ENCODE measurements at places on chromosomes 12 and 14.

DNA sequence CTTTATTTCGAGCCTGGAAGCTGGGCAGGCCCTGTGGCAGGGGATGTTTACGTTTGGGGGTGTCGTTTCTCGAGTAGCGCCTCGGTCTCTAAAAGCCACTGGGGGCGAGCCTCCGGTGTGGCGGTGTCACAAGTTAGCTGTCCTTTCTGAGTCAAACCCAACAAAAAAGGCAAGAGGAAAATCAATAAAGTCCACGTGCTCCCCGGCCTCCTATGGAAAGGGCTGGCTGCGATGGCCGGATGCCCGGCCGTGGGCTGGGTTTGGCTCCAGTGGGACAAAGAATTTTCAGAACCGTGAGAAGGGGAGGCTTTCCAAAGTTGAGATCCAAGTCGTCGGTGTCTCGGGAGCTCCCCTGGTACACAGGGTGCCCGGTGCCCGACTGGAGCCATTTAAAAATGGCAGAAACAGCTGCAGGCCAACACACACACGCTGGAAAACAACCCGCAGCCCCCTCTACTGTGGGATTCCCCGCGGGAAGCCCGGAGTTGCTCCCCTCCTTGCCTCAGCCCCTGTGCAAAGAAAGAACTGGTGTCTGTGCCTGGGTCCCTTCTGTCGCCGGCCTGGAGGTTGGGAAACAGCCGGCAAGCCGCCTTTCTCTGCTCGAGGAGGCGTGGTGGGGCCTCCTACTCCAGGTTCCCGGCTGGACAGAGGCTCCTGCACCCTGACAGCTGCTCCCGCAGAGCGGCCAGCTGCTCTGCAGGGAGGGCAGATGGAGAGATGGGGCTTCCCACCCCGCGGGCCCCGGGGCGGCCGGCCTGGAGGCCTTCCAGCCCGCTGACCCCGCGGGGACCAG, 1.9 kb downstream of the BCL7A start:
- DNase-seq = peak; percentile 87
- peak overlapping the region; percentile 73 for H3K4me3 ChIP-seq
- H3K36me3 ChIP-seq = no peaks in the 10 kb centered on the region
- H3K27me3 ChIP-seq = peaks cover 4% of the 10 kb centered on the region
- peak overlapping the region; percentile 60 for H3K27ac ChIP-seq
- 0 out of 2 replicates have a peak, but pooled peaks cover 5% of the 10 kb centered on the region for H3K4me1 ChIP-seq

GRCh38 chr12:124109760-124110159, 136.7 kb downstream of the ZNF664 start:
- peak; percentile 34 for DNase-seq
- H3K27me3 ChIP-seq = no peaks in the 10 kb centered on the region
- no peak overlapping the region for H3K4me3 ChIP-seq
- no peak overlapping the region for H3K27ac ChIP-seq
- no peaks in the 10 kb centered on the region for H3K36me3 ChIP-seq

GRCh38 chr14:98498019-98498885, 773.7 kb downstream of the BCL11B start:
- H3K27me3 ChIP-seq = no peaks in the 10 kb centered on the region
- H3K36me3 ChIP-seq = no peaks in the 10 kb centered on the region
- no peaks in the 10 kb centered on the region for H3K4me1 ChIP-seq
- no peak overlapping the region for H3K27ac ChIP-seq
- no peak for DNase-seq
- no peak overlapping the region for H3K4me3 ChIP-seq

DNA sequence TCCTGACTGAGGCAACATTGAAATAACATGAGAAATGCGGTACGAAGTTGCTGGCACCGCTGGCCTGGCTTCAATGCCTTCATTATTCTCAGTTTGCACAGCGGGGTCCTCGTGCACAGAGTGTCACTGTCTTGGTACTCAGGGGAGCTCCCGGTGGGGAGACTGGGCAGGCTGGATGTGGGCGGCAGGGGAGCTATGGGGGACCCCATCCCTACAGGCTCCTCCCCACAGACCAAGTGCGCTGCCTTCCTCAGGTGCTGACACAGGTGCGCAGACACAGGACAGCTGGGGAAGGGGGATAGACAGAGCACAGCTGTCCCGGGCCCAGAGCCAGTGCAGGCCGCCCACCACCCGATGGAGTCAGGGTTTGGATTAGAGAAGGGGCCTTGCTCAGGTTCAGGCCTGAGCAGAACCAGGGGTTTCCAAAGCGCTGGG, 270.1 kb downstream of the ADGRD1 start:
- no peak overlapping the region for H3K4me3 ChIP-seq
- no peaks in the 10 kb centered on the region for H3K27me3 ChIP-seq
- H3K36me3 ChIP-seq = no peaks in the 10 kb centered on the region
- no peak overlapping the region for H3K27ac ChIP-seq

GRCh38 chr12:115421350-115421749, 737.4 kb upstream of the TBX3 start:
- no peak overlapping the region for H3K4me3 ChIP-seq
- no peak overlapping the region for H3K27ac ChIP-seq
- H3K36me3 ChIP-seq = no peaks in the 10 kb centered on the region
- no peaks in the 10 kb centered on the region for H3K27me3 ChIP-seq
- no peak for DNase-seq

DNA sequence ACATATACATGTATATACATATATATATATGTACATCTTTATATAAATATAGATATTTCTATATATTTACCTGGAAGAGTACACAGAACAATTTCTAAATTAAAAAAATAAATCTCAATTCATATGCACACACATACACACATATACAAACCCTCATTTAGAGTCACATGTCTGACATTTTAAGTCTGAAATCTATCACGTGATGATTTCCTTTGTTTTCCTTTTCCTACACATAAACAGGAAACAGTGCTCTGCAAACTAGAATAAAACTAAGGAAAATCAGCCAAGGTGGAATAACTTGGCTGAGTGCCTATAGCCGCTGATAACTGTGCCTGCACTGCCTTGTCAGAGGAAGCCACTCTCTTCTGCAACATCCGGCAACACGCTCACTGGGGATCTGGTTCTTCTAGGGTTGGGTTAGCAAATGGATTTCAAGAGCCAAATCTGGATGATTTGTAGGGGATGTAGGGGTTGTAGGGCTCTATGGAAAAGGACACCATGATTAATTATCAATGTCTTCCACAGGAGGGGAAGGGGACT, 480.7 kb downstream of the TMEM132D start:
- H3K4me3 ChIP-seq = no peak overlapping the region
- no peaks in the 10 kb centered on the region for H3K36me3 ChIP-seq
- H3K27ac ChIP-seq = no peak overlapping the region
- no peaks in the 10 kb centered on the region for H3K27me3 ChIP-seq

- no peak for DNase-seq
- H3K27ac ChIP-seq = peak overlapping the region; percentile 71
- H3K27me3 ChIP-seq = 0 out of 2 replicates have a peak, but pooled peaks cover 5% of the 10 kb centered on the region
- peaks cover 24% of the 10 kb centered on the region for H3K4me1 ChIP-seq
- H3K36me3 ChIP-seq = no peaks in the 10 kb centered on the region
Measured at GRCh38 chr14:88130057-88130432, 125.1 kb downstream of the GPR65 start.

DNA sequence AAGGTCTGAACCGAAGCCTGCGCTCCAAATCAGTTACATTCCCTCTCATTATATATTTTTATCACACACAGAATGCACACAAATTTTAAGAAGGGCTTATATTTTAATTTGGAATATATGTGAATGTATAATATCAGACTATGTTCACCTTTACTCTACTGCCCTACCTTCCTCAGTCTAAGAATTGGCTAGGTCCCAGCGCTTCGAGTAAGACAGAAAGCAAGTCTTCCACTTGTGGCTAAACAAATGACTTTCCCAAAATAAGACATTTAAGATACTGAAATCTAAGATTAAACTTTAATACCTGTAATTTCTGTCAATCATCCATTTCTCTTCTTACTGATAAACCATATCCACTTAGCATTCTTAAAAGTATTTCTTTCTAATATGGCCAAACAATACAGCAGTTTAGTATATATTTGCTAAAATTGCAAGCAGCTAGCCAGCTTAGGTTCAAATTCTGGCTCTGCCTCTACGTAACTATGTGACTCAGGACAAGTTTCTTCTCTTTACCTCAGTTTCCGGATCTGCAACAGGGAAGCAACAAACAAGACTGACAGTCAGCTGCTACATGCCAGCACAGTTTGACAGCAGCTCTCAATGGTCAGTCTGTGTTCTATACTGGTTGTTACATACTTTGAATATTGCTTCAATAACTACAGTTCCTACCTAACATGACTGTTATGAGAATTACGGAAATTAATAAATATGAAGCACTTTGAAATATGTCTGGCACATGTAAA, 2.0 kb downstream of the INTS13 start:
- DNase-seq = no peak
- H3K27me3 ChIP-seq = no peaks in the 10 kb centered on the region
- H3K36me3 ChIP-seq = peaks cover 11% of the 10 kb centered on the region
- peaks cover 37% of the 10 kb centered on the region for H3K4me1 ChIP-seq
- no peak overlapping the region for H3K27ac ChIP-seq

DNA sequence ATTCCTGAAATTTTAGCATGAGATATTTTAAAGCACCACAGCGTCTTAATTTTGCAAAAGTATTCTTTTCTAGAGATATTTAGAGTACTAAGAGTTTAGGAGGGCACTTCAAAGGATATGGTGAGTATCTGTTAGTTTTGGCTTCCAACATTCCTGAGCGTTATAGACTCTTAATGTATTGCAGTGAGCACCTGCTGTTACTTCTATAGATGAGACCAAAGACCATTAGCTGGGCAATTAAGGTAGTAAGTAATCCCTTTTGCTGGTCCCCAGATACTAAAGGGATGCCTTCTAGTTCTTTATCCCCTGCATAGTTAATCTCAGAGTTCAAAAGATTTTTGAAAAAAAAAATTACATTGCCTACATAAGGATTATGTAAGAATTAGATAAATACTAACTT, 975.6 kb downstream of the GALC start:
- DNase-seq = no peak
- H3K27ac ChIP-seq = no peak overlapping the region
- no peaks in the 10 kb centered on the region for H3K4me1 ChIP-seq

- no peak for DNase-seq
- no peaks in the 10 kb centered on the region for H3K4me1 ChIP-seq
- H3K27ac ChIP-seq = no peak overlapping the region
- H3K27me3 ChIP-seq = no peaks in the 10 kb centered on the region
- no peak overlapping the region for H3K4me3 ChIP-seq
- no peaks in the 10 kb centered on the region for H3K36me3 ChIP-seq
Measured at GRCh38 chr14:98716133-98716532, 555.9 kb downstream of the BCL11B start.

All from GM23248 (cell line).